ENCODE measurements at places on chromosomes 4 and X.

- no peak for DNase-seq
Measured at GRCh38 chr4:172842779-172843178, 325.8 kb upstream of the GALNT7 start.

DNA sequence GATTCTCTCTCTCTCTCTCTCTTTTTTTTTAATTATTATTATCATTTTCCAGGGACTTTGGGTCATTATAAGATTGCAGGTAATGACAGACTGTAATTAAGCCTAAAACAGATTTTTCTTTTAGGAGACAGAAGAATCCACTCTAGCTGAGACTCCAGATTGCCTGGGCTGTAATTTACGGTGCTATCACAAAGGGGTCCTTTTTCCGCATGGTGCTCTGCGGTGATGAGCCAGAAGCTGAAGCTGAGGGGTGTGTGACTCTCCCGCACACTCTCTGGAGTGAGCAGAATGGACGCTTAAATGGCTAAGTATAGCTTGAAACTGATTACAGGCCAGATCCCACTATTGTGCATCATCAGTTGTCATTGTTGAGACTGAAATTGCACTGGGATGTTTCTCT, 50.0 kb downstream of the LGI2 start:
- no peak for DNase-seq

DNA sequence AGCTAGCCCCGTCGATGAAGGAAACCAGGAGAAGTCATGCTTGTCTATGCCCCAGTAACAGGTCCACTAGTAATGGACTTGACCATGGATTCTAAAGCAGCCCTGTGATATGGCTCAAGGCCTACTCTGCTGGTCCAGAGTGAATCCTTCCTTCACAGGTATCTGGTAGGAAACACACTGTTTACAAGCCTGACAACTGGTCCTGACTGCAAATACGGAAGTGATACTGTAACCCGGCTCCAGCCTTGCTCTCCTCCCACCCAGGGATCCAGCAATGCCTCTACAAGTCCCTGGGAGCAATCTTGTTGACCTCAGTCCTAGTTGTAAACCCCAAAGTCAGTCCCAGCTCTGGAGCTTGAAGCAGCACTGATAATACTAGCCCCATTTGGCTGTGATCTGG, 239.2 kb upstream of the GRID2 start:
- DNase-seq: no peak

DNA sequence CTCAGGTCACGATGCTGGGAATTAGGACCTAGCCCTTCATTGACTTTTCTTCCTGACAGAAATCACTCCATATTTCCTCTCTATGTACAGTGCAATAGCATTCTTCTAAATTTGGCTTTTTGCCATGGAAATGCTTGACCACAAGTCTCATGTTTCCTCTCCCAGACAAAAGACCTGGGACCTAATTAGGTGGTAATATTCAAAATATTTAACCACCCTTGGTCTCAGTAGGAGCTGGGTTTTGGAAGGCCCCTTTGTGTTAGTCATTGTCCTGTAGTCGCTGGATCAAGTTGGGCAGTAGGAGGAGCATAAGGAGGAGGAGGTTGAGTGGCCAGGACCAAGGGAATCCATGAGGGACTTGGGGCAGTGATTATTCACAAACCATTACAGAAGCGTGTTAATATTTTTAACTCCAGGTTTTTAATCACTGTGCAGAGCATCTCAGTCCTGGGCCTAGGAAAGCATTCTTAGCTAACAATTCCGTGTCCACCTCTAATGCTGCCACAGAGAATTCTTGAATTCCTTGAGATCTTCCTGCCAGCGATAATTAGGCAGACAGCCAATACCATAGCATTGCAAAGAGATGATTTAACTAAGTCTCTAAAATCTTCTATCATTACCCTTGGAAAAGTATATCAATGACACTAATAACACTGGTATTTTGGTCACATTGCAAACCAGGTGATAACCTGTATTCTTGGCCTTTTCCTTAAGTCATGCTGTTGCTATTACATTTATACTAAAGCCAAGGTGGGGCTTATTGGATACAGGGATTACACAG, 25.0 kb upstream of the SHROOM4 start:
- no peak for DNase-seq

- no peak for DNase-seq
Measured at GRCh38 chr4:86307432-86307831, 52.4 kb downstream of the MAPK10 start.

DNA sequence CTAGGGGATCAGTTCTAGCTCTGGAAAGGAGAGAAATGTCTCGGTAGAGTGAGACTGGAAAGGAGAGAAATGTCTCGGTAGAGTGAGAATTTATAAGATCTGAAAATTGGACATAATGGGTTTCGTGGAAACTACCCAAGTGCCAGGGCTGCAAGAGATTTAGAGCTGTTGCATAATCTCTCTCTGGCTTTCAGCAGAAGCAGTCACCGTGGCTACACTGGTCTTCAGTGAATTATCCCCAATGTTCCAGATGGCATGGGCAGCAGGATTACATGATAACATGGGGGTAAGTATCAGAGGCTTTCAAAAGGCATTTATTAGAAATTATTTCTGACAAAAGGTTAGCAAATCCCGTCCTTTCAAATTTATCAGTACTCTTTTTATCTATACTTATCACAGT, 435.5 kb downstream of the NKX6-1 start:
- DNase-seq: no peak

- DNase-seq: no peak
Measured at GRCh38 chr4:127772769-127773671, 9.1 kb upstream of the HSPA4L start.

DNA sequence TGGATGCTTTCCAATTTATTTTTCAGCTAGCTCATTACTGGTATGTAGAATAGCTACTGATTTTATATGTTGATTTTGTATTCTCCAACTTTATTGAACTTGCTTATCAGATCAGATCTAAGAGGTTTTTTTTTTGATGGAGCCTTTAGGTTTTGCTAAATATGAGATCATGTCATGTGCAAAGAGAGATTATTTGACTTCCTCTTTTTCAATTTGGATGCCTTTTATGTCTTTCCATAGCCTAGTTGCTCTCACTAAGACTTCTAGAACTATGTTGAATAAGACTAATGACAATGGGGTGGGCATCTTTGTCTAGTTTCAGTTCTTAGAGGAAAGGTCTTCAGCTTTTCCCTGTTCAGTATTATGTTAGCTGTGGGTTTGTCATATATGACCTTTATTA, 11.7 kb downstream of the MAGEE1 start:
- no peak for DNase-seq

GRCh38 chrX:145818186-145819113, 821 bp downstream of the SLITRK2 start:
- no peak for DNase-seq

DNA sequence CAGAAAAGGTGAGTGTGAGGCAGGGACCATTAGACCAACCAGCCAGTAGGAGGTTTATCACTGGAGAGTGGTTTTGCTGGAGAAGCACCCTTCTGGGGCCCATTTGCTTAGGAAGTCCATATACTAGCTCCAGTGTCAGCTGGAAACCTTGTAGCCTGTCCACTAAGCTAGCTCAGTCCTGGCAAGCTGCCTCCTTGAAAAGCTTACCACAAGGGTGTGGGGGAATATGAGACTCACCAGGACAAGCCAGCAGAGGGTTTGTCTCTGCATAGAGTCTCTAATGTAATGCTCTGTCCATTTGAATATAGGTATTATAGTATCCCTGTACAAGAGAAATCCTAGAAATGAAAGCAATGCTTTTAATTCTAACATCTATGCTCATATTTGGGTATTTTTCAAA, 86.3 kb downstream of the FBXL5 start:
- DNase-seq: no peak

DNA sequence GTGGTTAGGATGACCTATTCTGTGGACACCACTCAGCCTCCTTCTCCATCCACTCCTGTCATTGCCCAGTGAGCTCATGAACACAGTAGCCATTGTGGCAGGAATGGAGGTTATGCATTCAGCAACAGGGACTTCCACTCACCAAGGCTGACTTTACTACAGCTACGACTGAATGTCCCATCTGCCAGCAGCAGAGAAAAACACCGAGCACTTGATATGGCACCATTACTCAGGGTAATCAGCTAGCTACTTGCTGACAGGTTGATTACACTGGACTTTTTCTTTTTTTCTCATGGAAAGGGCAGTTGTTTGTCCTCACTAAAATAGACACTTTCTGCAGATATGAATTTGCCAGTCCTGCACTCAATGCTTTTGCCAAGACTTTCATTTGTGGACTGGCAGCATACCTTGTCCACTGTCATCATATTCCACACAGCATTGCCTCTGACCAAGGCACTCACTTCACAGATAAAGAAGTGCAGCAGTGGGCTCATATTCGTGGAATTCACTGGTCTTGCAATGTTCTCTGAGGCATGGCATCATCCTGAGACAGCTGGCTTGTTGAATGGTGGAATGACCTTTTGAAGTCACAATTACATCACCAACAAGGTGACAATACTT, 37.3 kb upstream of the UGT2B4 start:
- DNase-seq: no peak

GRCh38 chr4:17376205-17376604, 135.7 kb downstream of the QDPR start:
- DNase-seq: no peak

All from hematopoietic multipotent progenitor cell treated with erythropoietin and hydrocortisone succinate and interleukin-3 and kit ligand, for 15 days (in vitro differentiated cells).